ENCODE measurements at places on chromosomes 12 and 14.

DNA sequence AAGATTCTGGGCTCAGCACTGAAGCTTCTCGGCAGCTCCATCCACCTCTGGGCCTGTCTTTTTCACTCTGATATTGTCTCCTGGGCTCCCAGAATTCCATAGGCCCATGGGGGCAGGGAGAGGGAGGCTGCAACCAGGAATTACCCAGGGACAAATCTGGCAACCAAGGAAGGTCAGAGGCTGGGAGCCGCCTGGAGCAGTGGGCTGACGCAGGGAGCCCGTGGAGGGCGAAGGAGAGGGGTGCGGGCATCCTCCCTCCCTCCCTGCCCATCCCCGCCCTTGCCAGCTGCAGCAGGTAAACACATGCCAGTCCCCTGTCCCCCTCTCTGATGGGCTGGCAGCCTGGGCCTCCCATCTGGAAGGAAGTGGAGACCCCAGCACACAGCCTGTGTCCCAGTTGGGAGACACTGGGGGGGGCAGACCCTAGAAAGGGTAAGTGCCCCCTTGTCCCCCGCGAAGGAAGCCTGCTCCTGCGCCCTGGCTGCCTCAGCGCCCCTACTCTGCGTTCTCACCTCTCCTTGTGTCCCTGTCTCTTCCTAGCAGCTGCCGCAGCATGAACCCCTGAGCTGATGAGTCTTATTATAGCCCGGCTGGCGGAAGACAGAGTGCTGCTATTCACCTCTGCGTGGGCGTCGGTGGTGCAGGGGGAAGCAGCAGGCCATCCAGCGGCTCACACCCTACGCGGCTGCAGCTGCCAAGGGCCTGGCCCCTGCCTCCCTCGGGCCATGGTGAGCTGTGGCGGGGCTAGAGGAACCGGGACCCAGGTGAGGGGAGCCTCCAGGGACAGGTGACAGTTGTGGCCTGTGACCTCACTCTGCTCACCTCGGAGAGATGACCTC, 6.7 kb downstream of the LRTM2 start:
- DNase-seq, result no peak

DNA sequence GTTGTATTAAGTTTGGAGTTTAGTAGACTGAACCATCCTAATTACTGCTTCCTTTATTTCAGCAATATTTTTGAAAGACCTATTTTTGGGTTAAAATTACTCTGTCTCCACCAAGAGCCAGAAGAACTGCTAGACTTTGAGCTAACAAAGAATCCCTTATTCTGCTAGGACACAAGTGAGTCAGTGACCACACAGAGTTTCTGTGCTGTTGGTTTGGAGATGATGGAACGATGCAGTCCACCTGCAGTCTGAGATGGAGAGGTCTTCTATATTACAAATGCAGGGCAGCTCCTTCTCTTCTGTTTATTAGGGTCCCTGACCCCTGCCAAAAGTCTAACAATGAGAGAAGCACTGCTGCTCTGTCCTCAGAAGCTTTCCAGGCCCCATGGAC, 6.7 kb upstream of the STXBP6 start:
- DNase-seq, result no peak

GRCh38 chr12:95202691-95203486, 14.4 kb downstream of the FGD6 start:
- no peak for DNase-seq

DNA sequence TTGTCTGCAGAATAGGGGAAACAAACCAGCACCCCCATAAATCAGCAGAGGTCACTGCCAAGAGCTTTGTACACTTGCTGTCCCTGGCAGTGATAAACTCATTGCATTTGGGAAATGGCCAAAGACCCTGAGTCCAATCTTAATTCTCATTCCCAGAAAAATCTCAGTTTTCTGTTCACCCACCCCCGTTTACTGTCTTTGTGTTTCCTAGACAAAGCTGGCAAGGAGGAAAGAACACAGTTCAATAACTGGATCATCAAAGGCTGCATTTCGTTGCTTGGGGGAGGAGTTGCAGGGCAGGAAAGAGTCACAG, 365.1 kb downstream of the DPF3 start:
- no peak for DNase-seq

DNA sequence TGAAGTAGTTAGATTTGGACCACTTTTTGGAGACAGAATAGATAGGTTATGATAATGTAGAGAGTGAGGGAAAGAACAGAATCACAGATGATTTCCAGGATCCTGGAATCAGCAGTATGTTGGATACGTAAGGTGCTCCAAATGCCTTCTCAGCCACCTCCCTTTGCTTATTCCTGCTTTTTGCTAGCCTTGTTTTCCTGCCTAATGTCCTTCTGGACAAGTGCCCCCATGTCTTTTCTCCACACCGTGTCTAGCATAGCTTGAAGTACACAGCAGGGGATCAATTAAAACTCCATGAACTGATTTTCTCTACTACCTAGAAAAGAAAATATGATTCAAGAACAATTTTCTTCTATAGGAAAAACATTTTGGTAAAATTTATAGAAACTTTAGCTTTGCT, 144.0 kb downstream of the SYT1 start:
- no peak for DNase-seq

- no peak for DNase-seq
These were observed 211.6 kb upstream of the IGF1 start for GRCh38 chr12:102691773-102692555.

GRCh38 chr12:101650346-101651117, 46.9 kb upstream of the CHPT1 start:
- no peak for DNase-seq

GRCh38 chr12:132257206-132257954, 72.0 kb downstream of the GALNT9 start:
- no peak for DNase-seq

- no peak for DNase-seq
These were observed 179.3 kb upstream of the TMEM260 start for GRCh38 chr14:56400109-56400825.

DNA sequence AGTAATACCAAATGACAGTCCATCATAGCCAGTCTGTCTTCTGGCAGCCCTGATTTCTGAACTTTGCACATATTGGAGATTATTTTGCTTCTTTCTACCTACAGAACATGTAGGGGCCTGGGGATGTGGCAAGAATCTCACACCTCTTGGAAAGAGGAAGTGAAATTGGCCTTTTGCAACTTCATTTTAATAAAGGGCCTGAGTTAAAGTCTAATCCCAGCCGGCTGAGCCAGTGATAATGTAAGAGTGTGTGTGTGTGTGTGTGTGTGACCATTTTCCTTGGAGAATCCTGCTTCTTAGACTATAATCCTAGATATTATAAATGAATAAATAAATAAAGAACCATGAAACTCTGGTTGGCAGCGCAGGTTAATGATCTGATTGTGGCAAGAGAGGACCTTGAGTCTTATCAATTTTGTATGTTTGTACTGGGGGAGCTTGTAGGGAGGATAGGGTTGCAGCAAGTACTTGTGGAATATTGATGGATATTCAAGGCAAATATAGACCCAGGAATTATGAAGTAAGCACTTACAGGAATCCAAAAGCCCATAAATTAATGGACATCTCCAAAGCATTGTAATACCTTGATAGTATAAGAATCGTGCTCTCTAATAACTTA, 233.2 kb upstream of the AMIGO2 start:
- DNase-seq, result peak; percentile 42

- no peak for DNase-seq
These were observed 739 bp upstream of the PPP2R5E start for GRCh38 chr14:63543826-63544406.

GRCh38 chr14:104496095-104496494, 83.5 kb upstream of the C14orf180 start:
- no peak for DNase-seq

DNA sequence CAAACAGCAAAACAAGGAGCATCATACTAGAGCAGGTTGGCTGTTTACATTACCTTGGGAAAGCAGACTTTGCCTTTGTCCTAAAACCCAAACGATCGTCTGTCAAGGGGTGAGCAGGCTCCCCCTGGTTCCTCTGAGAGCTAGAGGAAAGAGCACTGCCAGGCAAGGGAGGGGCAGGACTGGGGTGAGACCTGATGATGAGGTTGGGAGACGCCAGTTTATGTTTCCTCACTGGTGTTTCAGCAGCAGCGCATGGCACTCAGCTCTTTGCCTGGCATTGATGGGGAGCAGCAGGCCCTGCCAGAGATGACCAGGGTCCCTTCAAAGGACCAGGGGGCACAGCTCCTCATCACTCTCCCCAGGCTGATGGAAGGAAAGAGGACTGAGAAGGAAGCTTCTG, 7.9 kb upstream of the KRT2 start:
- DNase-seq, result no peak

- no peak for DNase-seq
These were observed 251.2 kb downstream of the SYT1 start for GRCh38 chr12:79115743-79116142.

DNA sequence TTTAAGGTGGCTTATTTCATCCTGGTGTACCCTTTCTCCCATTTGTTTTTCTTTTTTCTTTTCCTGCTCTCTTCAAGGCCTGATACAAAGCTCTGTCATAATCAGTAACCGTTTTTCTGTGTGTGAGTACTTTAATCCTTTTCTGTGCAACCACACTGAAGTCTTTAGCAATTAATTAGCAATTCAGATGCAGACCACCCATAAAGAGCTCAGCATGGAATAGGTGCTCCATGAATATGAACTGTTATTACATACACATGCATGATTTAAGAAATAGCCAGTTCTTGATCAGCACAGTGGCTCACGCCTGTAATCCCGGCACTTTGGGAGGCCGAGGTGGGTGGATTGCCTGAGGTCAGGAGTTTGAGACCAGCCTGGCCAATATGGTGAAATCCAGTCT, 1386.6 kb downstream of the AACS start:
- no peak for DNase-seq

DNA sequence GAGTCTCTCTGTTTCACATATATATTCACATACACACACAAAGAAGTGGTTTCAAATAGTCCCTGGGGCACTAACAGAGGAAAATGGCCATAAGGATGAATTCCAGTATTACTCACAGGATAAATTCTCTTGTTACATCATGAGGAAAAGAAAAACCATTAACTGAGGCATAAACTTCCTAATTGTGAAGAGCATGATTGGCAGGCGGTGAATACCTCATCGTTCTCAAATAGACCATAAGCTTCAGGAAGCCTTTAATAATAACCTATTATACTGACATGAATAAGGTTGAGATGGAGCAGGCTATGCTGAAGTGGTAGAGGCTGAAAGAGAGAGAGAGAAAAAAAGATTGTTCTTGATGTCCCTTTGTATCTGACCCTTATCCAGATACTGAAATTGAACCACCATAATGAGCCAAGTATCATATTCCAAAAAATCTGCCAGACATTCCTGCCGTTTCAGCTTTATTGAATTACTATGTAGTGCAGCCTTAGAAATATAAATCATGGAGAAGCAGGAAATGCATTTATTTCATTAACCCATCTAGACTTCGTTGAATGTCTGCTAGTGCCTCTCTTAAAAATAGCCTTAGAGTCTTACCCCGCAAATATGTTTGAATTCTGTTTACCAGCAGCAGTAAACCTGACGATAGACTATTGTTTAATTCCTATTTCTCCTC, 86.8 kb downstream of the NUAK1 start:
- no peak for DNase-seq

GRCh38 chr12:6224550-6224949, 24.4 kb downstream of the CD9 start:
- no peak for DNase-seq

DNA sequence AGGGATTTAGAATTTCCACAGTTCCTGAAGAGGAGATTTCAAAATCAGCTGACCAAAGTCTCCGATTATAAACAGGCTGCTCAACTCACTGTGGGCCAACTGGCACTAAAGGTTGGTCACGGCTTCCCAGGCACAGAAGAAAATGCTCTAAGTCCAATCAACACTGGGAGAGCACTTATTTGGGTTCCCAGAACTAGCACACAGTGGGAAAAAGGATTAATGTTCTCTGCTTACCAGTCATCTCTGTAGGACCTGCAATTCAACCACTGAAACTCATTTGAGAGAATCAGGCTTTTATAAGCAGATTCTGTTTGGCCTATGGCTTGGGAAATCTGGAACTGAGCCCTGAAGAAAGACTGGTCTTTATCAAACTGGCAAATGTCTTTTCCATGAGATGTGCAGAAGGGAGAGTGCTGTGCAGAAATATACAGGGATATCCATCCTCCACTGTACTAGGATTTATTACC, 49.4 kb downstream of the ABCC9 start:
- no peak for DNase-seq

DNA sequence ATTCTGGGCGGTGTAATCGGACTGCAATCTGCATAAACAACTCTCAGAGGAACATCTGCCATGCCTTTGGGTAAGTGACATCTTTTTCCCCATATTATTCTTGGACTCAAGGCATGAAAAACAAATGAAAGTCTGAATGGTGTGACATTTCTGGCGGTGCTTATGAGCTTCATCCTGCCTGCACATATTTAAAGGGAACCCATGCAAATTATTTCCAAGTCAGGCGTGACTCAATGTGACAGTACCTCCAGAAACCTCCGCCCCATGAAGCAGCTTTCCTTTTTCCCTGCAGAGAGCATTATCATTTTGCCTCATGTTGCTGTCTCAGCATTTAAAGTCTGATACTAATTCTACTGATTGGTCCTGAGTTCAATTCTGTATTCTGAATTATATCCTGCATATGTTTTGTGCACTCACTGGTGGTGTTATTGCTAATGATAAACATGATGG, 585.4 kb downstream of the SNAPC1 start:
- DNase-seq, result no peak

DNA sequence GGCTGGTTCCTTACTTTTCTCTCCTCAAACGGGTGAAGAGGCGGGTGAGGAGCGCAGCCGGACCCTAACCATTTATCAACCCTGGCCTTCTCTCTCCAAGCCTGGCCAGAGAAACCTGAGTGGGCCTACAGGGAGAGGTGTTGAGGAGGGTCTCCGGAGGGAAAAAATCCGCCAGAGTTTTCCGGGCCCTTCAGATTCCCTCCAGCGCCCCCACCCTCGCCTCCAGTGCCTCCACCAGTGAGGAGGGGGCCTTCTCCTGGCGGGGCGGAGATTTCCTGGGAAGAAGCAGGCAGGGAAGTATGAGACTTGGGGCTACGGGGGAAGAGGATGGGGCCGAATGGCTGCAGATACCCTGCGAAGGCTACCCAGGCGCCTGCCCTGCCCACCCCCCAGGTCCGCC, 1.4 kb upstream of the HOXC5 start:
- DNase-seq, result no peak

DNA sequence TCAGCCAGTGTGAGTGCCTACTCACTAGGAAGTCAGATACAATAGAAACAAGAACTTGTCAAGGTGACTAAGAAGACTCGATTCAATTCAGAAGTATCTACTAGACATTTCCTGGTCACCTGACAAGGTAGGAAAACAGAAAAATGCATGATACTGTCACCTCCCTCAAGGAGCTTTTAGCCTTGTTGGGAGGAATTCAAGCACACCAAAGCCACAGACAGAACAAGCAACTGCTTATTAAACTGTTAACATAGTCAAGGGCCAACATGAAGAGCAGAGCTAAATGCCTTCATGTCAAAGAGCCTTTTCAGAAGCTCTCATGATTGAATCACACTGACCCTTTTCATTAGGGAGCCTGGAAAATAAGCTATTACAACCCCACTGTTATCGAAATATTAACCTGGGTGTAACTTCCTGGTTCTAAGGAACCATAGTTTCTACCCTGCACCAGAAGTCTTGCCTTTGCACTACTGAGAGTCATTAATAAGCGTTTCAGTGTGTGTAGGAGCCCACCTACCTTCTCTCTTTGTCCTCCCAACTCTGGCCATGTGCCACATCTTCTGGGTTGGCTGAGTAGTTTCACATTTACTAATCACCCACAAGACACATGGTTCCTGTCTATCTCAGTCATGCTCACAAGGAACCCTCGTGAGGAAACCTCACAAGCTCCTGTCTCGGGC, 31.0 kb upstream of the LGALS3 start:
- DNase-seq, result no peak
